NCI-H2029 treated with DMSO at 0.1 percent for 48 hours (cell line): ENCODE measurements at places on chromosomes 2 and 18.

DNA sequence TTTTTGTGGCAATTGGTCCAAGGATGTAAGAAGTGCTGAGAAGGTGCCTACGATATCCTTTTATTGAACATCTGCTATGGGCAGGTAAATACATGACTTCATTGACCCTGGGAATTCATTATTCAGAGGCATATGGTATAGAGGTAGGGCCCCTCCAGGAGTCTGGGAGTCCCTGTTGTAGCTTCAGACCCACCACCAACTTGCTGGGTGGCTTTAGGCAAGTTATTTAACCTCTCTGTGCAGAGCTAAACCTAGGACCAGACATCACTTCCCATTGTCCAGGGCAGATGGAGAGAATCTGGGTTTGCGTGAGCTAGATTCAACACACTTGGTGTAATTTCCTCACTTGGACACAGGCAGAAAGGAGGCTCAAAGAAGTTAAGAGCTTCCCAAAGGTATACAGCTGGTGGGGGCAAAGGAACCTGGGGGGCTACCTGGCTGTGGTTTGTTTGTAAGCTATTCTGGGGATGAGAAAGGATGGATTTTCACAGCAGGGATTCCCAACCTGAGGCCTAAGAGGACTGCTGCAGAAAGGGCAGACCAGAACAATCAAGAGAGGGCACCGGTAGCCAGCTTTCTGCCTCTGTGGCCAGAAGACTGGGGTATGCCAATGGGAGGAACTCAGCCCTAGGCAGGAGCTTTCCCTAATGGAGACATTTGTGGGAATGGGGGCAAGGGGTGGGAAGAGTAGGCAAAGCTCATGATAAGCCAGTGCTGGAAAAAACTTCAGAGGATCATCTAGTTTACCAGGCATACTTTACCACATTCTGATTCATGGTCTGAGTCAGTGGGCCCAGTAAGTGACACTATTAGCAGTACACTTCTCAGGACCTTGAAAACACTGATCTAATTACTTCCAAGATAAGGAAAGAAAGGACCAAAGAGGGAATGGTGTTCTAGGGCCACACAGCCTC lies 102.7 kb upstream of the SMAD2 start:
- no peak for DNase-seq

DNA sequence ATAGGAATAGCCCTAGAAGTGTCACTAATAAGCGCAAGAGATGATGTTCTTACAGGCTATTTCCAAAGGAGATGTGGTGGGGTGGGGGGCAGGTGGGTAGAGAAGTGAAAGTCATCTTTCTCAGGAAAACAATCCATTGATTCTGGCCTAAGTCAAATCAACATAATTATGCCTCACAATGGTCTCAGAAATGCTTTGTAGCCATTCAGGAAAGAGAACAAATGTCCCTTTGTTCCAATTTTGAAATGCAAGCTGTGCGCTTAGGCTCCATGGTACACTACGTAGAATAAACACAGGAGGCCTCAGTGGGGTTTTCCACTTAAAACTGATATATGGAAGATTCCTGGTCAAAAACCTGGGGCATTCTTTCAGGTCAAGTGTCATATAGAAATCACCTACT lies 529.9 kb upstream of the KLHL29 start:
- no peak for DNase-seq

GRCh38 chr2:70832386-70832785 lies 3.2 kb downstream of the CD207 start:
- no peak for DNase-seq

- no peak for DNase-seq
These were observed 326.1 kb upstream of the HS6ST1 start for GRCh38 chr2:128644718-128645256.

- DNase-seq: no peak
These were observed 433.8 kb downstream of the NBAS start for GRCh38 chr2:15127301-15127700.
